ENCODE measurements at places on chromosomes 6 and 20.

DNA sequence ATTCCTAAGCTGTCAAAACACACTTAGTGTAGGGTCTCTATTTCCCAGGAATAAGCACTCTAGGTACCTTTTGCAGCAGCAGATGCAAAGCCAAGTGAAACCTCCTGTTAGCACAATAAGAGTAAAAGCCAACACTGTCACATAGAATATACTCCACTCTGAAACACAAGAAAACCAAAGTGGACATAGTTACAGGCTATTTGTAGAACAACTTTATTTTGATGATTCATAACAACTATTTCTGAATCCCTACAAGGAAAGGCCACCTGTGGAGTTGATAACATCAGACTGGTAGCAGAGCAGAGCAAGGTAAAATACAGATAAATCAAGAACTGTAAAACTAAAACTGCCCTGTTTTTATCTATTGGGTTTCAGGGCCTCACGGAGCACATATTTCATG is 59.7 kb downstream of the ALDH5A1 start:
- no peak for DNase-seq

DNA sequence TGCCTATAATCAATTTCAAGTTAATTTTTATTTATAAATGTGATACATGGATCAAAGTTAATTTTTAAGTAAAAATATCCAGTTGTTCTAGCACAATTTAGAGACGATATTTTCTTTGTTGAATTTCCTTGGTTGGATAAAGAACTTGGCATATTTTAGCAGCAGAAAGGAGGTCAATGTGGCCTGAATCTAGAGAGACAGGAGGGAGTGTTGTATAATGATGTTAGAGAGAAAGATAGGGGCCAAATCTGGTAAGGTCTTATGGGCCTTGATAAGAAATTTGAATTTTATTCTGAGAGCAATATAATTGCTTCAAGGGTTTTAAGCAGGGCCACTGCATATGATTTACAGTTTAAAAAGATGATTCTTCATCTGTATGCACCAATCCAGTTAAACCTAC is 79.4 kb upstream of the OGFRL1 start:
- no peak for DNase-seq

DNA sequence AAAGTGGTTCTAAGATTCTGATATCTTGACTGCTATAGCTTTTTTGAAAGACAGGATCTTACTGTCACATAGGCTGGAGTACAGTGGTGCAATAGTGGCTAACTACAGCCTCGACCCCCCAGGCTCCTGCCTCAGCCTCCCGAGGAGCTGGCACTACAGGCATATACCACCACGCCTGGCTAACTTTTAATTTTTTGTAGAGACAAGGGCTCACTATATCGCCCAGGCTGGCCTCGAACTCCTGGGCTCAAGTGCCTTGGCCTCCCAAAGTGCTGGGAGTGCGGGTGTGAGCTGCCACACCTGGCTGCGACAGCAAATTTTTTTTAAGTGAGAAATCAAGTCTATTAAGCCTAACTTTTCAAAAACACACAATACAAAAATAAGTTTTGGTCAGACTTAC is 106.6 kb downstream of the NOL4L start:
- no peak for DNase-seq

DNA sequence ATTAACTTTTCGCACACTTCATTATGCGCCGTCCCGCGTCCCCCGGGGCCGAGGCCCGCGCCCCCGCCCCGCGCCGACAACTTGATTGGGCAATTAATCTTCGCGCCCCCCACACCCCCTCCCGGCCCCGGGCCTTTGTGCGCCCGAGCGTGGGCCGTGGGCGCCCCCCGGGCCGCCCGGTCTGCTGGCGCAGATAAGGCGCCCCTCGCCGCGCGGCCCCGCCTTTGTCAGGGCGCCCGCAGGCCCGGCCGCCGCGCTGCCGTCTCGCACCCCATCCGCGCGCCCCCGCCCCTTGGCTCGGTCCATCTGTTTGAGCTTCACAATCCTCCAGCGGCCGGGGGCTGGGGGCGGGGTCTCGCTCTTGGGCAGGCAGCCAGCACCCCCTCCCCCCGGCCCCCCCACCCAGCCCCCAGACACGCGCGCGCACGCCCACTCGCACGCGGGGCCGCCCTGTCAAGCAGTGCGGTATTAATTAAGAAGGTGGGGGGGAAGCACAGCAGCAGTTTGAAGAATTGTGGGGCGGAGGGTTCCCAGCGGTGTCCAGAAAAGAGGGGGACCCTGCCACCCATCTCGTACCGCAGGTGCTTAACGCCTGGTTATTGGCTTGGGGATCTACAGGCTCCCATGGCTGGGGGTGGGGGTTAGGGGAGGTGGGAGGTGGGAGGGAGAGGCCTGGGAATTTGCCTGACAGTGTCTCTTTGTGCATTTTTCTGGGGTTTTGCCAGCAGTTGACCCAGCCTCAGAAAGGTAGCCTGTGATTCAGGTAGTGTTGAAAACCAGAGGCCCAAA is 34.6 kb upstream of the SCRT2 start:
- no peak for DNase-seq

- no peak for DNase-seq
Measured at GRCh38 chr20:31496761-31497295, 17.4 kb upstream of the HM13 start.

DNA sequence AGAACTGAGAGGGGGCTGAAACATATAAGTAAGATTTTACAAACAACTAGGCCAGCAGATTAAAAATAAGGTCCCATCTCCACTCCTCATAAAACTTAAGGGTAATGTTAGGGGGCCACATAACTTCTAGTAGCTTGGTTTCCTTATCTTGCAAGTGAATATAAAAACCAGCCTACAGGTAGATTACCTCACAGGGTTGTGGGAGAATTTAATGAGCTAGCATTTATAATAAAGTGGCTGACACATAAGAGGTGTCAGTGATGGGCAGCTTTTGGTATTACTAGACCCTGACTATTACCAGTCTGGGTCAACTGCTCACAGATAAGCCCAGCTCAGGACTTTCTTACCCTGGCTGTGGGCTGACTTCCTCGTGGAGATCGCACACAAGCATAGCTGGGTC is 9.2 kb upstream of the PPP1R14C start:
- DNase-seq: no peak

GRCh38 chr6:101259505-101259904 is 134.0 kb upstream of the GRIK2 start:
- no peak for DNase-seq

DNA sequence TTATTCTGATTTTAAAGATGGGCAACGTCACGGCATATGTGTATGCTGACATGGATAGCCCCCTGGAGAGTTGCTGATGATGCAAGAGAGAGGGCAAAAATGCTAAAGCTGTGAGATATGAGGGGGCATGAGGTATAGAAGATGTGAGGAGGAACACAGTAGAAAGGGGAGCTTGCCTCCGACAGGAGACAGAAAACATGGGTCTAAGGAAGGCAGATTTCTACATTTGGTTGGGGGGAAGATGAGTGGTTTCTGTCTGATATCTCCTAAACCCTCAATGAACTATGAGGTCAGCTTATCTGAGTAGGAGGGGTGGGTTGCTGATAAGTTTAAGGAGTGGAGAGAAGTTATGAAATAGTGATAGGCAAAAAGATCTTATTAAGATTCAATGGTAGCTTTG is 6.0 kb downstream of the RNF24 start:
- no peak for DNase-seq

- no peak for DNase-seq
Measured at GRCh38 chr20:47620808-47621805, 119.4 kb downstream of the NCOA3 start.

DNA sequence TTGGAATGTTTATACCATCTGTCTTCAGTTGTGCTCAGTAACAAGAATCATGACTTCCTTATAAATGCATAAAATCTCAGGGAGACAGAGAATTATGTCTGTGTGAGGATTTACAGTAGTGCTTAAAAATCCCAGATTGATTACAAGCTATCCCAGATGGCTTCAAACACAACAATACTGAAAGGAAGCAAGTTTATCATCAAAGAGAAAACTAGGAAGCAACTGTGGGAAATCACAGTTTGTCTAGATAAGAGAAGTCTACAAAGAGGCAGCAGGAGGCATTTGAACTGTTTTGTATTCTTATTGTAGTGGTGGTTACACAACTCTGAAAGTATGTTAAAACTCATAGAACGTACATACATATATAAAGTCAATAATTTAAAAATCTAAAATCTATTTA is 104.4 kb upstream of the SALL4 start:
- no peak for DNase-seq

DNA sequence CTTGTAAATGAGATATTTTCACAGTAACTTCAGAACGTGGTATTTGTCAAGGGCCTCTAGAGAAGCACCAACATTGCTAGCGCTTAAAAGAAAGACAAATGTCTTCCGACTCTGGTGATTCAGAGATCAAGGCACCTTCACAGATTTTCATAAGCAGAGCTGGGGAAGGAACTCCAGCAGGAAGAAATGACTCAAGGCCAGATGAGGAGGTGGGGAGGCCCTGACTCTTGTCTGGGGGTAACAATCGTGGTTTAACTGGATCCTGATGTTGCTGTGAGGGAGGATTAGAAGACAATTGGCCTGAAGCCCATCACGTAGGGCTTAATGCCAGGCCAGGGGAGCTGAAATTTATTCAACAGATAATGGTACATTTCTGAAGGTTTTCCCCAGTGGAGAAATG is 122.9 kb upstream of the QKI start:
- no peak for DNase-seq

GRCh38 chr6:37648465-37649330 is 49.0 kb downstream of the MDGA1 start:
- DNase-seq: no peak

DNA sequence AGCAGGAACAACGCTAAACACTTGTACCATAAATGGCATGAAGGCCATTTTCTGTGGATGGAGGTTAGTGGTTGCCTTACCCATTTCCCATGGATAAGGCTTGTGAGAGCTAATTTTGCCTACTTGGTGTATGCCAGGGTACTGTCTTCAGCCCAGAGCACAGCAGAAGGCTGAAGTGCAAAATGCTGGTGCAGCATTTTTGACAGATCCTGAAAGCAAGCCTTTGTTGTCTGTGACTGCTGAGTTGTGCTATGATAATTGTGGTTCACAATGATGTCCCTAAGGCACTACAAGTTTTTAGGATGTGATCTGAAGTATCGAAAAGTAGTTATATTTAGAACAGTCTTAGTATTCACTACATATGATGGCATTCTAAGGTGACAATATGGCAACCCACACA is 14.7 kb upstream of the HMGN3 start:
- DNase-seq: no peak

DNA sequence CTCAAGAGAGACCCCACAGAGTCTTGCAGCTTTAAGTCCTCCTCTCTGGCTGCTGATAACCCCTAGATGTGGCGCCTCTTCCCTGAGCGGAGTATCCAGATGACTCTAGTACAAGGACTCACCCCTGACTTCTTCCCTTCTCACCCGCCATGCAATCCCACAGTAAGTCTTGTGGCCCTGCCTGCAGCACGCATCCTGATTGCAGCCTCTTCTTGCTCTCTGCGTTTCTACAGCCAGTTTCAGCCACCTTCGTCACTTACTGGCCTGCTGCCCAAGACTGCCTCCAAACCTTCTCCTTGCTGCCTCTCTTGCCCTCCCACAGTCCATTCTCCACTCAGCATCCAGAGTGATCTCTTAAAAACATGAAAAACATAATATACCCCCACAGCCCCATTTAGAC is 2.4 kb upstream of the RPP40 start:
- no peak for DNase-seq

Measured in activated T-helper 1 cell treated with Interleukin-2 at 50 U/mL for 16 hours (primary cell).